Skin of body (tissue), 3 donors: ENCODE measurements at places on chromosomes 7 and 10. TPM values are rescaled to one million over a fixed set of nuclear protein-coding genes. Genes with fewer than 3 reads are reported as not detected.

The PTPRN2 gene
- total RNA-seq = 0.99 TPM

The CRHR2 gene
- total RNA-seq = 0.20 TPM

The ELOVL3 gene
- total RNA-seq = 33.1 TPM

The SH2B2 gene
- 2.0 TPM for total RNA-seq

The CCDC201 gene
- total RNA-seq = not detected

- no peak for DNase-seq
Measured at GRCh38 chr7:18469316-18469715, 26.2 kb upstream of the HDAC9 start.

- no peak for DNase-seq
Measured at GRCh38 chr10:112963835-112964234, 13.8 kb downstream of the TCF7L2 start.

- no peak for DNase-seq
Measured at GRCh38 chr10:6348096-6348874, 145.6 kb downstream of the PFKFB3 start.

- no peak for DNase-seq
Measured at GRCh38 chr7:1276626-1277175, 44.0 kb downstream of the UNCX start.

GRCh38 chr10:90862908-90863514 lies 5.2 kb upstream of the HTR7 start:
- peak; percentile 13 for DNase-seq

- no peak for DNase-seq
Measured at GRCh38 chr7:80346704-80347103, 165.2 kb downstream of the GNAT3 start.
